ENCODE measurements at places on chromosomes 2 and 18.

DNA sequence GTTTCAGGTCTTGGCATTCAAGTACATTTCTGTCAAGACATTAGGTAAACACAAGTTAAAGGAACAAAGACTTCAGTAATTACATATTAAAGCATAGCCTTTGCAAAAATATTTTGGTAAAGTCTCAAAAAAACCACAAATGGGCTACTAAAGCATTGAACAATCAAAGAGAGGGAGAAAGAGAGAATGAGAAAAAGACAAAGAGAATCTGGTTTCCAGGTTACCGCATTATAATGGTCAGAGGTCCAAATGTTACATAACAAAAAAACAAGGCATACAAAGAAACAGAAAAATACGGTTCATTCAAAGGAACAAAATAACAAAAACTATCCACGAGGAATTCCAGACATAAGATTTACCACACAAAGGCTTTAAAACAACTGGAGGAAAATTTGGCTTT is 327.9 kb downstream of the AKAIN1 start:
- no peak for DNase-seq

- no peak for DNase-seq
These were observed 124.6 kb upstream of the CD302 start for GRCh38 chr2:159922563-159922962.

- no peak for DNase-seq
These were observed 8.0 kb downstream of the SFXN5 start for GRCh38 chr2:73063472-73063871.

GRCh38 chr2:144493027-144493809 is 26.7 kb downstream of the ZEB2 start:
- DNase-seq = no peak

- DNase-seq = no peak
These were observed 1178.7 kb upstream of the NRXN1 start for GRCh38 chr2:52210611-52211010.

GRCh38 chr2:60549928-60550177 is 3.6 kb downstream of the BCL11A start:
- DNase-seq = no peak

DNA sequence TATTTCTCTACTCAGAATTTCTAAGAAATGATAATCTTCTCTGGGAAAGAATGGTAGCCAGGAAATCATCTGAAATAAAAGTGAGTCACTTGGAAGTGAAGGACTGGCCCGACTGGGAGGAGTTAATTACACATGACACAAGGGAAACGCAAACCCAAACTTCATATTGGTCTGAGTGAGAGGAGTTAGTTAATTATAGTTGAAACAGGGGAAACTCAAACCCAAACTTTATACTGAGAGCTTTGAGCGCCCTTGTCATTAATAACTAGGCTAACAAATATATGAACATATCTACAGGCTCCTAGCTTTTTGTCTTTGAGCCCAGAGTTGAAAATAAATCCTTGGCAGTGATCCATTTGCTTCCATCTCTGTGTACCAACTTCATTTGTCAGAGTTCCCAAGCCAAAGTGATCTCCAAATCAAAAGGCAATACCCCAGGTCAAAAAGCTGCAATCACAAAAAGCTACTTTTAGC is 187.8 kb upstream of the COL3A1 start:
- no peak for DNase-seq

- DNase-seq = no peak
These were observed 39.6 kb downstream of the DOK1 start for GRCh38 chr2:74593826-74594772.

- DNase-seq = no peak
These were observed 32.2 kb downstream of the USP34 start for GRCh38 chr2:61438670-61439069.

DNA sequence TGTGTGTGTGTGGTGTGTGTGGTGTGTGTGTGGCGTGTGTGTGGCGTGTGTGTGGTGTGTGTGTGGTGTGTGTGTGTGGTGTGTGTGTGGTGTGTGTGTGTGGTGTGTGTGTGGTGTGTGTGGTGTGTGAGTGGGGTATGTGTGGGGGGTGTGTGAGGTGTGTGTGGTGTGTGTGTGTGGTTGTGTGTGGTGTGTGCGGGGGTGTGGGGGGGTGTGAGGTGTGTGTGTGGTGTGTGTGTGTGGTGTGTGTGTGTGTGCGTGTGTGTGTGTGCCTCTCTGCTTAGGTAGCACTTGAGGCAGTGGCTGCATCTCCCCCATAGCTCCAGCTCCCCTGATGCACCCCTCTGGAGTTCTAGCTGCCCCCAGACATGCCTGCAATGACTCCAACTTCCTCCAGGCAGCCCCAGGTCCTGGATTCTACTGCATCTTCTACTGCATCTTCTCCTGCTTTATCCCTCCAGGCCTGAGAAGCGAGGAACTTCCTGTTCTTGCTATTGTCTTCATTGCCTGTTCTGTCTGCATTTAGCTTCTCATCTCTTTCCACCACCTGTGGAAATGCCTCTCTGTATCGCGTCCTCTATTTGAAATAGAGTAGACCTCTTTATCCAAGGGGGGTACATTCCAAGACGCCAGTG is 22.2 kb upstream of the MLPH start:
- no peak for DNase-seq

DNA sequence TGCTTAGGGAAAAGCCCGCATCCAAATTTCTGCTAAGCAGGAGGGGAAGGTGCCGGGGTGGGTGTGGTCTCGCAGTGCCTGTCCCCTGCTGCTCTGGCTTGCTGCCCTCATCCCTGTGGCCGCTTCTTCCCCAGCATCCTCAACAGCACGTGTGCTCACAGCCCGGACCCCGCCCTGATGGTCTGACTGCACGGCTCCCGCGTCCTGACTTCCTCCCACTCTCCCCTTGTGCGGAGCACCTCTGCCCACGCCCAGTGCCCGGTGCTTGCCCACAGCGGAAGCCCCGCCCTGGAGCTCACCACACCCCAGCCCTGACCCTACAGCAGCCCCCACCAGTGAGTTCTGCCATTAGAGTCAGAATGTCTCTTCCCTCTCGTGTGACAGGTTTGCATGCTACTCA is 277.9 kb downstream of the NDUFA10 start:
- no peak for DNase-seq

DNA sequence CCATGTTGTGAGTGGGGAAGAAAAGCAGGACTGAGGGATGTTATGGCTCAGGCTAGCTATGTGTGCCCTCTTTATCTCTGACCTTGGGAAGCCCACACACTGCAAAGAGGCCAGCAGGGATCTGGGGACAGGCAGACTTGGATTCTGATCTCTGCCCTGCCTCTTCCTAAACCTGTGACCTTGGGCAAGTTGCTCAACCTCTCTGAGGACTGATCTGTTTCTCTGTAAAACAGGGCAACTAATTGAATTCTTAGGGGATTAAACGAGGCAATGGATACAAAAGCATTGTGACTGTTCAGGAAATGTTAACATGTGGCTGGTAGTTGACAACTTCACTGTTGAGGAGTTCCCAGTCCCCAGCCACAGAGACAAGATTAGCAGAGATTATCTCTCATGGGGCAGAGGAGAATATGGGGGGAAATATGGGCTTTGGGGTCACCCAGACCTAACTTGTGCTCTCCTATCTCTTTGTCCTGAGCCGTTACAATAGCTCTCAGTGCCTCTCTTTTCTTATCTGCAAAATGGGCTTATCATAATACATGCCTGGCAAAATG is 184.7 kb upstream of the GLI2 start:
- DNase-seq = no peak

GRCh38 chr2:148965623-148966437 is 72.7 kb upstream of the LYPD6B start:
- DNase-seq = no peak

DNA sequence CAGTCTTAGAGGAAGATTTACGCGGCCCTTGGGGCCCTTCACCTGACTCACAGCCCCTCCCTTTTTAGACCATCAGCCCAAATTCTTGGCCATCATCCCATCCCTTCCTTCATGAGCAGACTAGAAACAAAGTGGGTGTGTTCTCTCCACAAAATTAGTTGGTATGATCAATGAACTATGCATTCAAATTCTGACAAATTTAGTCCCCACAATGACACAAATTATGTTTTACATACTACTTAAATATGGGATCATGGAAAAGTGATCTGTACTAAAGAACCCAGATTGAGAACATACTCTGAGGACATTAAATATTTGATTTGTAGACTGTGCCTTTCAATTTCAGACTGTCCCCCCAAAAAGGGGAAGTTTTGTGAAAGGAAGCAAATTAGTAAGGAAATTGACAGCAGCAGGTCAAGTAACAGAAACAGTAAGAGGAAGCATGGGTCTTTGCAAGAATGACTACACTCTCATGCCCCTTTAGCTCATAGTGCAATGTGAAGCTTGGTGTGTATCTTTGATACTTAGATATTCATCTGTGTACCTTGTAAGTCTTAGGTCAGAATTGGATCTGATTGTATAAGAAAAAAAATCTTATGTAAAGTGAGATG is 2.2 kb upstream of the MAPRE2 start:
- no peak for DNase-seq

DNA sequence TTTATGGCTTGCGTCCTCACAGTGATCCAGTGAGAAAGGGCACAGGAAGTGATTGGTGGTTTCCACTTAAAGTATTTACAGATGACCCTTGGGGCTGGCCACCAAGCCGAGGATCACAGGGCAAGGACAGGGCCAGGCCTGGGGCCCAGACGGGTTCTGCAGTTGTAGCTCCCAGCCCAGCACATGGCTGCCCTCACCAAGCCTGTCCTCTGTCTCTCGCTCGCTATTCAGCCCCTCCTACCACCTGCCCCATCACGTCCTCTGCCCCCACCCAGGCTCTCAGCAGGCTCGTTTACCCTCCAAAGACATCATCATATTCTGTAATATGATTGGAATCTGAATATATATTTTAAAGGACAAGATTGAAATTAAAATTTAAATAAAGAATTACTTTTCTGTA is 246.0 kb downstream of the KLHL29 start:
- DNase-seq = no peak

- peak; percentile 41 for DNase-seq
These were observed 96.3 kb downstream of the FAM210A start for GRCh38 chr18:13629841-13630715.

DNA sequence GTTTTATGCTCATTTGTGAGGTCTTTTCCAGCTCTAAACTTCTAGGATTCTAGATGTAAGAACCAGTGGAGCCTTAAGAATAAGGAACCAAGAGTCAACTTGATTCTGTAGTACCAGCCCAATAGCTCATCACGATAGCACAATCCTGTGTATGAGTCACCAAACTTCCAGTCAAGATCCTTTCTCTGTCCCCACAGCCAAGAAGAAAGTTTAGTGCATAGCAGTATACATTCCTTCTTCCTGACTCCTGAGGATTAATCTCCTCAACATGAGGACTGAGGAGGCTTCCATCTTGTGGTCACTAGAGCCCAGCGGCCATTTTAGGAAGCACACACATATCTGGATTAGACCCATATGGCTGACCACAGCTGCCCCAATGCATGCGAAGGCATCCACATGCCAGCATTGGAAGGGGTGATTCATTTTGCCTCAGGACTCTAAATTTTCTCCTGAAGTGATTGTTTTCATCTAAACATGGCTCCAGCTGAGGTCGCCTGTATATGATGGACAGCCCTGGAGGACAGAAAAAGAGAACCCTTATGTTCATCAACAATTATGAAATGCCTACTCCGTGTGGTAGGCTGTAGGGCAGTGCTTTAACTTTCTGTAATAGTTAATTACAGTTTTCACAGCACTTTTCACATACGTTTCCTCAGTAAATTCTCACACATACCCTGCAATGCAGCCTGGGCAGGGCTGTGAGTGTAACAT is 53.5 kb downstream of the RASGRP3 start:
- DNase-seq = no peak

- no peak for DNase-seq
These were observed 190.8 kb downstream of the TMEM247 start for GRCh38 chr2:46669996-46670793.

DNA sequence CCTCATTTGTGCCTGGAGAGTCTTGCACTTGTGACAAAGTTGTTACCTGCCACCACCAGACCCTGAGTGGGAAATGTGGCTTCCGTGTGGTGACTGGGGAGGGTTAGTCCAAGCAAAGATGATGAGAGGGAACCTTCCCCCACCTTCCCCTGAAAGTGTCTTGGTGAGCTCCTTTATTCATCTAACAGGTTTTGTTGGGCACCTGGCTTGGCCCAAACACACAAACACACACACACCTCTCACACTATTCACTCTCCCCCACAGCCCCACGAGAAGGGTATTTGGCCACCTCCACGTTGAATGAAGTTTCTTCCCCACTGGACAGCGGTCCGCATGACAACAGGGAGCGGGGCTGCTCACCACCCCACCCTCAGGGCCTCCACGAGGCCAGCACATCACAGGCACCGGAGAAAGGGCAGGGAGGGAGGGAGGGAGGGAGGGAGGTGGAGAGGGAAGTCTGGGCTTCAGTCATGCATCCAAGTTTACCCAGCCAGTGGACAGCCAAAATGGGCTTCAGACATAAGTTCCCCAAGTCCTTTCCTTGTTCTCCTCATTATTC is 1.4 kb downstream of the CIB4 start:
- DNase-seq = no peak

- no peak for DNase-seq
These were observed 141.7 kb downstream of the NDUFA10 start for GRCh38 chr2:239883326-239884050.

GRCh38 chr2:98458207-98458606 is 13.5 kb downstream of the INPP4A start:
- DNase-seq = peak; percentile 34

DNA sequence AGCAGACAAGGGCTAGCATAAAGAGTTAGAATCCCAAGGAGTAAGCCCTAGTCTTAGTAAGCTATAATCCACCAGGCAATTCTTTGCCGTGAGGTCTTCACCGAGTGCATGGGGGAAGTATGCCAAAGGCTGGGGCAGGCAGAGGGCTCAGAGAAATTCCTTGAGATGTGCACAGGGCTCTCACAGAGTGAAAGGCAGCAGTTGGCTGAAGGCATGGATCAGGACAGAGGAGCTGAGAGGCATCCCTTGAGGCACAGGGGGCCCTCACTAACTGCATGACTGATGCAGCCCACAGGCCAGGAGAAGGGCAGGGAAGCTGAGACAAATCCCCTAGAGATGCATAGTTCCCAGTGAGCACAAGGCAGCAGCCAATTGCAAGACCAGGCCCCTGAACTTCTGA is 34.1 kb downstream of the PTH2R start:
- no peak for DNase-seq

DNA sequence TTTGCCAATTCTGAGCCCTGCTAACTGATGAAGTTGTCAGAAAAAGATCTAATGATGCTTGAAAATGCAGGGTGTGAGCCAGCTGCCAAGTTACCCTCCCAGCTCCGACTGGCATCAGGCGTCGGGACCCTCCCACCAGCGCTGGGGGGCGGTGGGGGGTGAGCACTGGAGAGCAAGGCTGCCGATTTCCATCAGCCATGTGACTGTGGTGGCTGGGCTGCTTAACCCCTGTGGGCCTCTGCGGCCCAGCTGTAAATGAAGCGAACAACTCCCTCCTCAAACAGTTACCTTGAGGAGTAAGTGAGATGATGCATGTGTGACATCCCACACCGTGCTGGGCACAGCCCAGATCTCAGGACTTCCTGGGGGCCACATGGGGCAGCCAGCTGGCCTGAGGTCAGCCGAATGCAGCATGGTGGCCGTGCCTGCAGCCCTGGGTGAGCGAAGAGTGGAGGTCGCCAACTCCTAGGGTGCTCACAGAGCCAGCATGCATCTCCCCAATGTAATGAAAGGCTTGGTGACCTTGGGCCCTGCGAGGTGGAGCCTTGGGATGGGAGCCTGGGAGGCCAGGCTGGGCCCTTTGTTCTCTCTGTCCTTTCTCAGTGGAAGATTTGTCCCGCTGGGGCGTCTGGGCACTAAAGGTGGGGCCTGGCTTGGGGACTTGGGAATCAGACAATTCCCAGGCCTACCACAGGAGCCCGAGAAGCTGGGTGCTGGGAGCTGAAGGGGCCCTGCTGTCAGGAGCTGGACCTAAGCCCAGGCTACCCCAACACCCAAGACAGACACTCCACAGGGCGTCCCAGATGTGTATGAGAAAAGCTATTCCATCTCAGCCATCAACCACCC is 25.1 kb downstream of the CIB4 start:
- no peak for DNase-seq

- DNase-seq = no peak
These were observed 213.4 kb downstream of the CDCA7 start for GRCh38 chr2:173568054-173568453.

Data from activated CD4-positive, alpha-beta T cell treated with anti-CD3 and anti-CD28 coated beads, Interleukin-2, amount 50 U/mL, for 4 hours (primary cell).